Activated T-cell treated with anti-CD3 and anti-CD28 coated beads, Interleukin-2, amount 50 U/mL, for 72 hours (primary cell): ENCODE measurements at places on chromosomes 11 and 22. TPM values are rescaled to one million over a fixed set of nuclear protein-coding genes. Genes with fewer than 3 reads are reported as not detected.

The PCSK7 gene
- 139 TPM for total RNA-seq

The CRY2 gene
- total RNA-seq, result 20.2 TPM

The GUCY1A2 gene
- not detected for total RNA-seq

The NRIP3 gene
- total RNA-seq, result 3.1 TPM

The F2 gene
- total RNA-seq, result not detected

The SH3BP1 gene
- total RNA-seq, result 99.0 TPM

The MS4A12 gene
- total RNA-seq, result not detected

The CREBZF gene
- total RNA-seq, result 52.9 TPM

The JHY gene
- 6.0 TPM for total RNA-seq

The C11orf42 gene
- not detected for total RNA-seq

The SCGB1D2 gene
- not detected for total RNA-seq

The GLYATL2 gene
- total RNA-seq, result not detected

The ZP1 gene
- not detected for total RNA-seq

The ANKRD49 gene
- total RNA-seq, result 24.2 TPM

The GSTT2B gene
- not detected for total RNA-seq

The SEZ6L gene
- 0.05 TPM for total RNA-seq

The SPDYC gene
- total RNA-seq, result not detected

The PITPNB gene
- total RNA-seq, result 97.2 TPM

The CDC45 gene
- total RNA-seq, result 144 TPM

The CCDC188 gene
- total RNA-seq, result not detected

The IGLL1 gene
- not detected for total RNA-seq

The NCAM1 gene
- not detected for total RNA-seq

The PRRG4 gene
- total RNA-seq, result 0.37 TPM

The GRAMD1B gene
- 107 TPM for total RNA-seq

The PRPF19 gene
- total RNA-seq, result 175 TPM

The EEF1G gene
- 2,667 TPM for total RNA-seq

The CSNK2A3 gene
- 1.3 TPM for total RNA-seq

The OR8A1 gene
- total RNA-seq, result not detected

The DNAJB7 gene
- total RNA-seq, result not detected

The IL17REL gene
- total RNA-seq, result 0.36 TPM

The TRIM48 gene
- total RNA-seq, result not detected

The ADM2 gene
- total RNA-seq, result 28.8 TPM

The RPS25 gene
- 1,917 TPM for total RNA-seq

The EXPH5 gene
- 5.7 TPM for total RNA-seq

The ENTHD1 gene
- total RNA-seq, result 0.46 TPM

The AMPD3 gene
- 21.6 TPM for total RNA-seq

The OR8D1 gene
- total RNA-seq, result not detected

The MOGAT2 gene
- not detected for total RNA-seq

The UBE2L3 gene
- total RNA-seq, result 43.5 TPM

The CCDC87 gene
- 0.21 TPM for total RNA-seq

The NCF4 gene
- total RNA-seq, result 15.8 TPM

The SLC6A5 gene
- not detected for total RNA-seq

The FAU gene
- total RNA-seq, result 1,164 TPM

The TYR gene
- total RNA-seq, result not detected

The RAB39A gene
- total RNA-seq, result 0.39 TPM

The CCDC15 gene
- 9.1 TPM for total RNA-seq

The ARHGAP20 gene
- 0.12 TPM for total RNA-seq

The CDCA5 gene
- total RNA-seq, result 174 TPM

The C11orf97 gene
- not detected for total RNA-seq
